ENCODE measurements at places on chromosomes 2 and 18.

DNA sequence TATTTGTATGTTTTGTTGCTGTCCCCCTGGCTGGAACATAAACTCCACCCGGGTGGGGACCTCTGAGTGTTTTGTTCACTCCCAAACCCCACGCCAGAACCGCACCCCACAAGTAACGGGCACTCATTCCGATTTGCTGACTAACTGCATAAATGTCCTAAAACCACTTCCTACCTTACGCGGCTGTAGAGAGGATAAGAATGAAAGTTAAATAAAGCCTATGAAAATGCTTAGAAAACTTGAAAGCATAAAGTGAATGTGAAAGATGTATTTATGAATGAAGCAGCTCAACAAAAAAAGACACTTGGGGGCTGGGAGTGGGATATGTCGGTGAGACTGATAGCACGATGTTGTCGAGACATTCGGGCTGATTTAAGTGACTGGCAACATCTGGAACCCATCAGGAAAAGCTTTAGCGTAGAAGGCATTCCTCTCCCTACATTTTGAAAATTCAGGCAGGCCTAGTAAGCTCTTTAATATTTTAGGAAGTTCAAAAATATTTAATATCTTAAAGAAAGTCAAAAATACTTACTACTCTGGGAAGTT, 206.7 kb downstream of the SH3RF3 start:
- no peak for DNase-seq

DNA sequence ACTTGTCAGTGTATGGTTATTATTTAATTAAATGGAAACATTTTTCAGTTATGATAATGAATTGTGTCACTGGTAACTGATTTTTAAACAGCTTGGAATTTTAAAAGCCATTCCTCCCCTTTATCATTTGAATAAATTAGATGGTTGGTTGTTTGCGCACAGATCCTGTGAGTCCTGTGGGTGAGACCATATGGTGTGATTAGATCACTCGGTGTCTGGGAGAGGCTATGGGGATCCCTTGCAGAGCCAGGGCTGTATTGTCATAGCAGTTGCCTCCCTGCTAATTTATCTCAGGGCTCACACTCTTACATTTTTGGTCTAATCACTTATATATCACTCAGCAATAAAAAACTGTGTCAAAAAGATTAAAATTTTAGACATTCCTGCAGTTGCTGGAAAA, 133.5 kb downstream of the ASXL3 start:
- peak; percentile 99 for DNase-seq

DNA sequence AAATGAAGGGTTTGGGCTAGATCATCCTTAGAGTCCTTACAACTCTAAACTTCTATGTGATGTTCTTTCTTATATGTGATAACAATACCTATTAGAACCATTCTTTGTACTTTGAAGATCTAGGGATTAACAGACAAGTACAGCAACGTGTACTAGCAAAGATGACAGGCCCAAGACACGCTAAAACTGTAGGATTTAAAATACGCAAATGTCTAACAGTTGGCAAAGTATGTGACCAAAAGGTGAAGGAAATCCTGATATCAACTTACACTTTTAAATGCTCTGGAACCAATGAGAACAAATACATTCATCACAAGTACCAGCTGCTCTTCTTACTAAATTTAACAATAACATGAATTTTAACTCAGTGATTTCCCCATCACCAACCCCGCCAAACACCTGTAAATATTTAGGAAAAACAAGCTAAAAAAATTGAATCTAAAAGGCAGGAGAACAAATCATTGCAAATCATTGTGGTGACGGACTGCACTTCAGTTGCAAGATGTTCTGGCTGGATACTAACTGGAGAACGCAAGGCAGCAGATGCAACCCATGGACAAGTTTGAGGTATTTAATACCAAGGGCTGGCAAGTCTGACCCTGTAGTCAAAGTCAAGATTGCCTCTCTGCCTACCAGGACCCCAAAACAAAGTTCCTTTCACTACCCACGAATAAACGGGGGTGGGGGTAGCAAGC, 1.4 kb downstream of the ANKRD44 start:
- no peak for DNase-seq

- peak; percentile 80 for DNase-seq
These were observed 14.0 kb downstream of the USP14 start for GRCh38 chr18:172361-172760.

- peak; percentile 91 for DNase-seq
These were observed 385.2 kb downstream of the CDH7 start for GRCh38 chr18:66136039-66136438.

GRCh38 chr2:8334866-8335325, 347.0 kb upstream of the ID2 start:
- DNase-seq: no peak

DNA sequence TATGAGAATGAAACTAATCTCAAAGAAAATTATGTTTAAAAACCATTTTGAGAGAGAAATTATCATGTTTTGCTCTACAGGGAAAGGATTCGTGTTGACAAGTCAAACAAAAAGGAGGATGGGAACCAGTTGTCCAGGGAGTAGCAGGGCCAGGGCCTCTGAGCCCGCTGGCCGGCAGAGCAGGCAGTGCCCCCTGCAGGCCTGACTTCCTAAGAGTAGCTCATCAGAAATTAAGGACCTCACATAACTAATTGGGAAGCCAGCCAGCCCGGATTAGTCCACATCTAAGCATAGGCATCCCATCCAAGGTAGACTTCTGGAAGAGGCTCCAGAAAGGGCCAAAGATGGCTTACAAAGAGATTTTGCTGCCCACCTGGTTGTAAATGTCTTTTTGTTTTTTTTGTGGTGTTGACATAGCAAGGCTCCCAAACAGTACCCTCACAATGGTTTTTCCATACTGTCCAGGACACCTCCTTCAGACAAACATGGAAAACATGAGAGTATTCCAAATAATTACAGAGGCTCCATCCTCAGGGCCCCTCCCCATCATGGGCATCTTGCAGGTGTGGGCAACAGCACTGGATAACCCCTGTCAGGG, 241.2 kb upstream of the TANK start:
- DNase-seq: peak; percentile 5

DNA sequence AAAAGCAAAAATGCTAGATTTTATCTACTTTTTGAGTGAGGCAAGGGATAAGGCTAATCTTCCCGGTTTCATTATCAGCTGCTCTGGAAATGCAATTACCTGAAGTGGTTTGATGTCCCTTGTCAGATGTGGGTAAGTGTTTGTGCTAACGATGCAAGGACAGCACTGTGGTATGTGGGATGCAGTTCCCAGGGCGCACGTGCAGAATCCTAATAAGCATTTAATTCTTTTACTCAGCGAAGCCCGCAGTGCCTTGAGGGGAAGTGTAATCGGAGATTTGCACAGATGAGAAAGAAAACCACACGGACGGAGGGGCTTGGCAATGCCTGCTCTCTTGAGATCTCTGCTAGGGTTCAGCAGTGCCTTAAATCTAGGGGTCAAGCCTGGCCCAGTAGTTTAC, 108.5 kb upstream of the LYPD6 start:
- DNase-seq: no peak

- DNase-seq: no peak
These were observed 287.4 kb upstream of the EPAS1 start for GRCh38 chr2:46009772-46010171.

DNA sequence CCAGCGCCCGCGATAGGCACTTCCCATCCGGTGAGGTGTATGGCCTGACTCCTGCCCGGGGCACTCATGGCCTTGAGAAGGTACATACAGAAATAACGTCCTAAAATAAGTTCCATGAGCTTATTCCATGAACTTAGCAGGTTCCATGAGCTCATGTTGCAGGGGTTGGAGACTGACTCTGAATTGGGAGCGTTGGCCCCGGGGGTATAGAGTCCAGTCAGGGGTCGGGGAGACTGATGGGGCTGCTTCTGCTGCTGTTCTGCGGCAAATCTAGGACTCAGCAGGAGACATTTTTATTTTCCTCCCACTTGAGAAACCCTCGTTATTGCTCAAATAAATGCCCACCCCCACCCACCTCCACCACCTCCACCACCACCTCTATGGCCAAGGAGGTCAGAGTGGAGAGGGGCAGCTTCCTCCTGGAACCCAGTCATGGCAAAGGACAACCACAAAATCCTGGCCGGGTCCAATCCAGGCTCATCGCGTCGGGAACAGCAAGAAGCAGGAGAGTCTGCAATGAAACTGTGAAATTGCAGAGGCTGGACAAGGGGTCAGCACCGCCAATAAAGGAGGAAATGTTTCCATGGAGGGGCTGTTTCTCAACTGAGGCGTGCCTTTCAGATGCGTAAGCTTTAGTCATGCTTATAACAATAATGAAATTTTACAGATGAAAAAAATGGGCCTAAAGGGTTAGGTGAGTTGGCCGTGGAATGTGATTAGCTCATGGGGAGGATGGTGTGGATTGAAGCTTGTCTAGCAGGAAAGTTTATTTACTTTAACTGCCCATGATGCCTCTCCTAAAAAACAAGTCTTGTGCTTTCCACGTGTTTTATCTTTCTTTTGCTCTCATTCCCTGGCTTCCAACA, 136.6 kb upstream of the ALKAL2 start:
- no peak for DNase-seq

GRCh38 chr2:100880730-100881129, 60.8 kb downstream of the NPAS2 start:
- DNase-seq: peak; percentile 6

GRCh38 chr18:22345718-22346117, 72.0 kb downstream of the CTAGE1 start:
- DNase-seq: no peak

DNA sequence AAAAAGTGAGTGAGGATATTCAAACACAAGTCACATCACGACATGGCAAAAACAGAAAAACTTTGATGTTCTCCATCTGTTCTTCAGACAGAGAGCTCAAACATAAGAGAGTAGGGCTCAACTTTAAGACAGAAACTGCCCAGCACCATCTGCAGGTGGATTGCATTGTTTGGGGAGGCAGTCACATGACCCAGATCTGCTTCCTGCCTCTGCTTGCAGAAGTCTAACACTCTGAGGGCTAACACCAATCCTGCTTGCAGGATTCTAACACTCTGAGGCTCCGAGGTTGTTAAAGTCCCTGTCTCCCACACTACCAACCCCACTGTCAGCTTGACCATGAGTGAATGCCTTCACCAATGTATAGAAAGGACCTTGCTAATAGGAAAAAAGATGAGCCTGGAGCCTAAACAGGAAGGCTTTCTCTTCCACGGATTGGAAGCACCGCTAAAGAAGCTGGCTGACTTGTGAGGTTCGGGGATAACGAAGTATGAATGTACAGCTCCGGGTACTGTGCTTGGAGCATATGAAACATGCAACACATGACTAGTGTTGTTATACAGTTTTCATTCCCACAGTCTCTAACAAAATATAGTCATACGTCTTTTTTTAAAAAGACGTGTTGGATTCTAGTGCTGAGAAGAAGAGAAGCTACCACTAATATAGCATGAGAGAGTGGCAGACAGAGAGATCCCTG, 176.6 kb upstream of the CREB1 start:
- peak; percentile 30 for DNase-seq
